RPMI7951 (cell line): ENCODE measurements at places on chromosomes 5 and 9.

GRCh38 chr9:27129221-27129620 lies 20.2 kb downstream of the TEK start:
- DNase-seq = no peak

DNA sequence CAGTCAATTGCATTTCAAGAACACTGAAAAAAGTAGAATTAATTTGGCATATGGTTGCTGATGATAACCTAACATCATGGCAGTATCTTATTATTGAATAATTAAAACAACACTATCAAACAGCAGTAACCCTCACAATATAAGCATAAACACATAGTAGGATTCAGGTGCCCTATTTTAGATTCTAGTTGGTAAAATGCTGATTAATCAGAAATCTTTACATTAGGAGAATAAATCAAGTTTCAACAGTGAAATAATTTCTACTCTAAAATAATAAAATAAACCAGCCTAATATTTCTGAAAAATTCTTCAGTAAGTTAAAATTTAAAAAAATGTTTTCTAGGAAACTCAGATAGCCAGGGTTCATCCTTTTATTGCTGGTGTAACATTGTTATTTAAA lies 76.4 kb upstream of the NUDT12 start:
- no peak for DNase-seq

- peak; percentile 84 for DNase-seq
Observed at GRCh38 chr9:129174102-129174723, 3.8 kb downstream of the IER5L start.

GRCh38 chr5:36607114-36607571 lies 737 bp downstream of the SLC1A3 start:
- peak; percentile 67 for DNase-seq

- no peak for DNase-seq
Observed at GRCh38 chr5:172641359-172642050, 442 bp downstream of the NEURL1B start.
